ENCODE measurements at places on chromosomes 4 and X. TPM values are rescaled to one million over a fixed set of nuclear protein-coding genes. Genes with fewer than 3 reads are reported as not detected.

MGARP gene
- 0.63 TPM for total RNA-seq

DNA sequence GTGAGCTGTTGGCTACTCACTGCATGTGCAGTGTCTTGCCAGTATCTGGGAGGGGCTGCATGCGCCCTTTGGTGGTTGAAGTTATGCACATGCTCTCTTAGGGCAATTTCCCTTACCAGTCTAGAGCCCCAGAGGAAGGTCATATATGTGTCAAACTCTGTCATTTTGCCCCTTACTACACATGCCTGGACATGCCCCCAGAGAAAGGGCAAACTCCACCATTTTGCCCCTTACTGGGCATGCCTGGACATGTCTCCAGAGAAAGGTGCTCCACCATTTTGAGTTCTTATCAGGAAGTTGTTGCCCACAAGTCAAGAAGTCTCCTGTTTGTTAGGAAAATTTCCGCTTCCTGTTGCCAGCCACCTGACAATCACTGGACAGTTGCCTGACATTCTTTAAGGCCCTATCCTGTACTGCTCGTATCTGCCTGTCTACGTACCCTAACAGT lies 56.4 kb upstream of the PLAC8 start:
- no peak for DNase-seq

GRCh38 chr4:142035566-142035965 lies 399.2 kb downstream of the IL15 start:
- no peak for DNase-seq

GPR34 gene
- total RNA-seq = 54.5 TPM

NWD2 gene
- 15.0 TPM for total RNA-seq

- no peak for DNase-seq
These were observed 2.1 kb downstream of the DCLK2 start for GRCh38 chr4:150080337-150080736.

PAK3 gene
- 1.6 TPM for total RNA-seq

DNA sequence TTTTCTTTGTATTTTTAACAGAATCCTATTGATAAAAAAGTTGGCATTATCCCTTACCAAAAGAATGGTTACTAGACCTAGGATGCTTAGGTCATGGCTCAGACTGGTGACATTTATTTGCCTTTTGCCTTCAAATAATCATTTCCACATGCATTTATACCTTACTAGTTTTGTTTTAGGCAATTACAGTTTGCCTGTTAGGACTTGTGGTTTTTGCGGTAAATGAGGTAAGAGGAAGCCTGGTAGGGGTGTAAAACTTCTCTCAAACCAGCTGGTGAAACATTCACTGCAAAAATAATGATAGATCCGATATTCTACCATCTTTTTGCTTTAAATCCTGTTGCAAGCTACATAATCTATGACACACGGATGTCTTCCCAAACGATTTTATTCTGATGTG lies 12.1 kb downstream of the LAMP2 start:
- DNase-seq = no peak

DNA sequence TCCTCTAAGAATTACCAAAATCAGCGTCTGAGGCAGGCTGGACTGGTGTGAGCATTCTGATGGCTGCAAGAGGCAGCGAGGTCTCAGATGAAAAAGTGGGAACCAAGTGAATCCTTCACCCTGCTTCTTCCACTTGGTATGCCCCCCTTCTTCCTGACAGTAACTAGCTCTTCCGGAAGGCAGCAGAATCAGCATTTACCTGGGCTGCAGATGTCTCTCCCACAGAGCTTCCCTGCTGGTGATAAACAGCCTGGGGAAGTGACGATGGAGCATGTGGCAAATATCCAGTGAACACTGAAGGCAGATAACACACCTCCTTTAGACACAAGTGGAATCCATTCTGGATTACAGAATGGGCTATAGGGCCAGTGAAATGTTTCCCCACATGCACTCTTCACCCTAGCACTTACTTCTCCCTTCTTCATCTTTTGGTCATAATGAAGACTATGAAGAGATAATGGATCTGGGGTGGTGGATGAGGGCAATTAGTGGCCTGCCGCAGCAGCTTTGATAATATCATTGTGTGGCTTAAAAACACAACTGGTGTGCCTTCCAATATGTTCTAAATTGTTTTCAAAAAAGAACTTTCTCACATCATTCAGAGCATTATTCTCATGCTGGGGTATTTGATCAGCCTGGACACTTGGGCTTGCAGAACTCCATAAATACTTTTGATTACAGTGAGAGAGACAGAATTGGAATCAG lies 60.8 kb upstream of the TBC1D9 start:
- DNase-seq = no peak

- no peak for DNase-seq
These were observed 124.4 kb downstream of the CPE start for GRCh38 chr4:165502916-165503907.

MXRA5 gene
- 0.75 TPM for total RNA-seq

GRCh38 chr4:55397126-55397436 lies 1.3 kb downstream of the TMEM165 start:
- DNase-seq = no peak

ABCG2 gene
- total RNA-seq = 8.0 TPM

ARR3 gene
- total RNA-seq = not detected

DNA sequence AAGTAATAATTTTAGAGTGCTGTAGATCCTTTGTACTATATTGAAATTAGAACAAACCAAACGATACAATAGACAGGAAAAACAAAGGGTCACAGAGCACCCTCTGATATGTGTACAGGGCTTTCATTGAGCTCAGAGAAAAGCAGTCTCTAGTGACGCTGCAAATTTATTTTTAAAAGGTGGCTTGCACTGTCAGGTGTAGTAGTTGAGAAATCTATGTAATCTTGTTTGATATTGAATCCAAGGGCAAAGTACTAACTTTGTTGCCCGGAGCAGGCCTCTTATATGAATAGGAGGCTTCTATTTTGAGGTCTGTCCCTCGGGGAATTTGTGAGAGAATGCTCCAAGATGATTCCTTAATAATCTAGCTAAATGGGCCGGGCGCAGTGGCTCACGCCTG lies 1755.5 kb downstream of the PCDH7 start:
- no peak for DNase-seq

All from omental fat pad (tissue), 4 donors.